ENCODE measurements at places on chromosomes 1 and 21. TPM values are rescaled to one million over a fixed set of nuclear protein-coding genes. Genes with fewer than 3 reads are reported as not detected.
A peak's percentile ranks its signal among the peaks of the same experiment; 100 is the strongest.

DNA sequence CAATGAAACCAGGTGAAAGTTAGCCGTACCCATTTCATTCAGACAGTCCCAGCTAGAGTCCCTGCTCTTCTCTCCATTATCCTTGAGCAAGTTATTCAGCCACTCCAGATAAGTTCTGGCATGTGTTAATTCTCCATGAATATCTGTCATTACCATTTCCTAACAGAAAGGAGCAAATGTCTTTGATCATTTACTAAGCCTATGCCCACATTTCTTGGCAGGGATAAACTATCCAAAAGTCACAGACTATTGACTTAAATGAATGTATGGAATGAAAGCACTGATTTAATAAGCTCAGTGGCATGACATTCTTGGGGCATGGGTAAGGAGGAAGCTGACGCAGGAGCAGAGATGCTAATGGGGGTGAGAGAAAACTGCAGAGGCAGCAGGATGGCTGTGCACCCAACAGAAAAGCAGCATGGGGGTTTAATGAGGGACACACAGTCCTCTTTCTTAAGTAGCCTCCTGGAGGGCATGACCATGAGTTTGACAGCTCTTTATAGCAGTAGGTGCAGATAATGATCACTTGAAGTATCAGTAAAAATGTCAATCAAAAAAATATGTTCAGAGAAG, 17.6 kb upstream of the DHCR24 start:
- DNase-seq: no peak

DNA sequence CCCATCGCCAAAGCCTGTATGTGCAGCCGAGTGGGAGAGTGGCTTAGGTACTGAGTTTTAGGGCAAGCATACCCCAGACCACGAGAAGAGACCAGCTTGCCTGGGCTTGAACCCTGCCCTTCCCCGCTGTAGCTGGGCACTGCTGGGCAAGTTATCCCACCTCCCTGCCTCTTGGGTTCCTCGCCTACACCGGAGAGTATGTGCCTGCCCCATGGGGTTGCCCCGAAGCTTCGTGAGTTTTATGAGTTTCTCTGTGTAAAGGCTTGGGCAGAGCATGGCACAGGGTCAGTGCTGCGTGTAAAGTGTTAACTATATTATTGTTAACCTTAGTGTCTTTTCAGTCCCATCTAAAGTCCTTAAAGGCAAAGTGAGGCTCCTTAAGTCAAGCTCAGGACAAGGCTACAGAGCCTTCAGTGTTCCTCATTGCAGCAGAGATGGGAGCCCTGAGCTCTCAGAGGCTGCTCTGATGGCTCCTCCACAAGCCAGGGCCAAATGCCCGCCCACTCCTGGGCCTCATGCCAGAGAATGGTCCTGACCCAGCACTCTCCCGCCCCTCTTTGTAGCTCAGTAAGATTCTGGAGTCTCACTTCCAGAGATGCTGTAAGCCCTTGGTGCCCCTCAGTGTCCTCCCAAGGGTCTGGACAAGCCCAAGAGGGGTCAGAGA, 37.0 kb upstream of the KCNA10 start:
- peak; percentile 3 for DNase-seq

DNA sequence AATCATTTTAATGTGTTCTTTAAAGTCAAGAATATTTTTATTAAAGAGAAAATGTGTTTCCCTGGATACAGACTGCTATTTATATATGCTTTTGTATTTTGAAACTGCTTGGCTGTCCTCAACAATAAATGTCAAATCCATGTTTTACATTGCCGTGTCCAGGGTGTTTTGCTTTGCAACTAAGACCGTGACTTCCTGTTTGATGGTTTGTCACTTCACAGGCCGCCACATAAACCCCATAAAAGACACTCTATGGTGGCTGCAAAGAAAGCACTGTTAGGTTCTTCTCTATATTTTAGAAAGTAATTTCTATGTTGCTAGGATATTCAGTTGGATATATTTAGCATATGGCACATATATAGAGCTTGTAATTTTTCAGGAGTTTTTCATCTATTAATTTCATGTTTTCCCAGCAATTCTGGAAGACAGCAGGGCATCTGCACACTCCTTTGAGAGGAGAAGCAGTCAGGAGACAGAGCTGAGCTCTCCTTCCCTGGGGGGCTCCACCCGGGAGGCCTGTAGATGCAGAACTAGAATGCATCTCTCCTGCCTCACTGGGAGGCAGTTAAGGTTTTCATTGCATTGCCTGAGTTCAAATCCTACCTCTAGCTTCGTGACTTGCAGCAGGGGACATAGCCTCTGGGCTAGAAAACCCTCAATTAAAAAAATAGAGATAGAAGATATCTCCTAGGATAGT, 33.1 kb downstream of the PRDM2 start:
- no peak for DNase-seq

DNA sequence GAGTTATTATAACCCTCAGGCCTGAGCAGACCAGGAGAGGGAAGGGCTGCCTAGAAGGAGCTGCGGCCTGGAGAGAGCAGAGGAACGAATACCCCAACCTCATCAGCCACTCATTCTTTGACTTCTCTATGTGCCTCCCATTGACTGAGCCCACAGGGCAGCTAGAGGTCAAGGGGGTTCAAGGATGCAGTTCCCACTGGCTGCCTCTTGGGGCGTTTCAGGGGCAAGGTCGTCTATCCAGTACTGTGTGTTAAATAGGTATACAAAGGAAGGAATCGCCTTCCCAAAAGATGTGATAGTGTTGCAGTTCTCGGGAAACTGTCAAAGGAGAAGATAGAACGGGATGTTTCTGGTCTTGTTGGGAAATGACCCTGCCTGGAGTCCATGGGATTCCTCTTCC, 250.6 kb downstream of the PRDM2 start:
- no peak for DNase-seq

- DNase-seq: no peak
Measured at GRCh38 chr21:36542312-36543101, 62.6 kb upstream of the CLDN14 start.

GRCh38 chr1:27372808-27373690, 1.6 kb downstream of the FCN3 start:
- no peak for DNase-seq

DNA sequence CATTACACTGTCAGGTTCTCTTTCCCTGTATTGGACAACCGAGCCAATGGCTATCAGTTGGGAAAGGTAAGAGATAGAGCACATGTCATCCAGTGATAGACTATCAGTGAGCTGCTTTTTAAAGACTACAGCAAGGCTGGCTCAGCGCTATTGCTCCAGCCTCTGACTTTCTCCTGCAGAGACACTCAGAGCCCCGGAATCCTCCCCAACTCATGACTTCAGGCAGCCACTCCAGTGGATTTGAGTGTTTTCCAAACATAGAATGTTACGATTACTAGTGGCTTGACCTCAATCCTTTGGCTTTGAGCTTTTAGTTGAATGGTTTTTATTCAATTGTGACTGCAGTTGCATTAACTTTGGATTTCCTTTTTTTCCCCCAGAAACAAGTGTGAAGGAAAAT, 331.9 kb downstream of the DISC1 start:
- DNase-seq: peak; percentile 43

DNA sequence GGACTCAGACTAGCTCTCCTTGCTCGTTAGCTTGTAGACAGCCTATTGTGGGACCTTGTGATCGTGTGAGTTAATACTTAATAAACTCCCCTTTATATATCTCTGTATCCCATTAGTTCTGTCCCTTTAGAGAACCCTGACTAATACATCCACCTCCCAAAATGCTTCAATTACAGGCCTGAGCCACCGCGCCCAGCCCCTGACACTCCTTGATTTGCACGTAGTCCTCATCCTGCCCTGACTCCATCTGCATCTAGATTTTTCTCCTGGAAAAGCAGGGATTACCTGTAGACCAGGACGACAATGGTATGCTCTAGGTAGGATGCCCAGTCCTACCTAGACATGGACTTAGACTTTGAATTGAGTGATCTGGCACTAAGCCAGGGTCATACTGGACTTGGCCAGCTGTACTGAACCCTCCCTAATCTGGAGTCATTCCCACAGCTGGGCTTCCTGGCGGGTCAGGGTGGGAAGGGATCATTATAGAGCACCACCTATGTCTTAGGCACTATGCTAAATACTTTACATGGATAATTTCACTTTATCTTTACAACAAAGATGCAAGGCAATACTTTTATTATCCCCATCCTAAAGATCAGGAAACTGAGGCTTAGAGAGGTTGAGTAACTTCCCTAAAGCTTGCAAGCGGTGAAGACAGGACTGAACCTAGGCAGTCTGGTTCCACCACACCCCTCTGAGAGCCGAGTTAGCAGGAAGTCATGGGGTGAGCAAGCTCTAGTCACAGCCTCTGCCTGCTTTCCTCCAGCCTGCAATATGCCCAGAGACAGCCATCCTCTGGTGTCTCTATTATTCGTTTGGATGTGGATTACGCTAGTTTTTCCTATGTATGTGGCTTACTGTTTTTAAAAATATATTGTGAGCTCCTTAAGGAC, 89.4 kb downstream of the DTL start:
- DNase-seq: no peak

- no peak for DNase-seq
Measured at GRCh38 chr1:97923811-97924210, 3.0 kb upstream of the DPYD start.

DNA sequence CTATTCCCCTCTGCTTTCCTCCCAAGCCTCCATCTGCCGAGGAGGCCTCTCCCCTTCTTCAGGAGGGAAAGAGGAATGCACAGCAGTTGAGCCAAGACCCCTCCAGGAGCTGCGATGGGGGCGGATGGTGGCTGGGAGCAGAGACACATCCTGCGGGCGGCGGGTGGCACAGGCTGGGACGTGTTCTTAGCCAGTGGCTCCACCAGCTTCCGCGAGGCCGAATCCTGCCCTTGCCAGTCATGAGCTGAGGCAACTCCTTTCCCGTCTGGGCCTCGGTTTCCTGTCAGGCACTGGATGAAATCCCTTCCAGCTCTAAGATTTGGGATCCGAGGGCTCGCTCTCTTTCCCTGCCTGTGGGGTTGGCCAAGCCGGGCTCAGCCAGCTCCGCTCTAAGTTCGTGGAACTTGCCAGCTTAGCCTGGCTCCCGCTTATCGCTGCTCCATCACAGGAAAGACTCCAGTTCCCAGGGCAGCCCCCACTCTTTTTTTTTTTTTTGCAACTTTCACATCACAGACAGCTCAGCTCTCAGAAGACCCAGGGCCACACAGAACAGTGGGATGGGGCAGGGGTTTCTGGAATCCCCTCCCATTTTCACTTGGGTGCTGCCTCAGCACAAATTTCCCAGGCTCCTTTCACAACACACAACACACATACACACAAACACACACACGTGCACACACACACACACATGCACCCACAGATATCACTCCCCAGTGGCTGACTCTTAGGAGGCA, 506 bp downstream of the MYOM3 start:
- no peak for DNase-seq

GRCh38 chr1:43550598-43551246, 20.0 kb downstream of the PTPRF start:
- DNase-seq: no peak

DNA sequence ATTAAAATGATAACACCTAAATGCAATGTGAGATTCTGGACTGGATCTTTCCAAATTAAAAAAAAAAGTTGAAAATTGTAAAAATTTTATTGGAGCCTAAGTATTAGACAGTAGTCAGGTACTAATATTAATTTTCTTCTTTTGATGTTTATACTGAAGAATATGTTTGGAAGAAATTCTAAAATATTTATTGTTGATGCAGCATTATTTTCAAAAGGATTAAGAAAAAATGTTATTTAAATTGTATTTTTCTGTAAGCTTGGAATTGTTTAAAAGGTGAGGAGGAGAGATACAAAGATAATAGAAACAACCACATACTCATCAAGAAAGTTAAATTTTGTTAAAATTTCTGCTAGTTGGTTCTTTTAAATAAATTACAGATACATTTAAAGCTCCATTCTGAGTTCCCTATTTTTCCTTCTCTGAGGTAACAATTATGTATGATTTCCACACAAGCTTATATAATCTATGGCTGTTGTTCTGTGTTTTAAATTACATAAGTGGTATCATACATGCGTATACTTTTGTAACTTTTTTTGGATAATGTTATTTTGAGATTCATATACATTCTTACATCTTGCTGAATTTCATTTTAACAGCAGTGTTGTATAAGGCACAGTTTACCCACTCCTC, 180.3 kb upstream of the RGS18 start:
- no peak for DNase-seq

- DNase-seq: no peak
Measured at GRCh38 chr1:162954824-162955223, 93.8 kb upstream of the CCDC190 start.

DNA sequence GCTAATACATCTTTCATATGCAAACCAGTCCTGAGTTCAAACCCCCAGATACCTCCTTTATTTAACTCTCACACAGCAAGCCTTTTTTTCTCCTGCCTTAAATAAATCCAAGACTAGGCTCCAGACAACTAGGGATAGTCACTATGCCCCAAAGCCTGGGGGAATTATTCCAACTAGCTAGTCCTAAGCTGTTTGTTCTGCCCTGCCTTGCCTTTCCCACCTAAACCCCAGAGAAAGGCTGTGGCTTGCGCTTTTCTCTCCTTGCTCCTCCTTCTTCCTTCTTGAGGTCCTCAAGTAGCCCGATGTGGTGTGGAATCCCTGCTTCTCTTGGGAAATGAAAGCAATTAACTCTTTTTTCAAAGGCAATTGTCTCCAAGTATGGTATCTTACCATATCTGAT, 31.8 kb downstream of the C1orf87 start:
- DNase-seq: no peak

- DNase-seq: no peak
Measured at GRCh38 chr1:57222801-57223200, 201.1 kb downstream of the DAB1 start.

DNA sequence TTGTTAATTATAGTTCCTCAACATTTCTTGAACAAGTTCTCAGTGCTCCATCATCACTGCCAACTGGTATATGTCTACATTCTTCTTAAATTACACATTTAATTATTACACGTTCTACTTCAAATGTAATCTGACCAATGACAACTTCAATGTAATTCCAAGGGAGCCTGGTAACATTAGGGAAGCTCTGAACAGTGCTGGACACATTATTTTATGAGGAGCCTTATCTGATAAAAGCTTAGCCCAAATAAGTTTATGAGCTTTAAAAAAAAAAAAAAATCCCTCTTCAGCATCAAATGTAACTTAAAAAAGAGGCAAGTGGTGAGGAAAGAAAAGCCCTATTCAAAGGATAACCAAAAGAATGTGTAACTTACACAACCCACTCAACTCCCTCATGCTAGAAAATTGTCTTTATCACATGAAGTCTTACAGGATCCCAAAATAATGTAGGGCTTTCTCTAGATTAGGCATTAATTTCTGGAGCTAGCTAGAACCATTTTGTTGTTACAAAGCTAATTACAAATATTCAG, 35.2 kb upstream of the ABCA4 start:
- no peak for DNase-seq

- DNase-seq: no peak
Measured at GRCh38 chr1:70717211-70717610, 306.1 kb downstream of the CTH start.

GRCh38 chr21:33825915-33826314, 89.7 kb downstream of the ATP5PO start:
- peak; percentile 72 for DNase-seq

Gene PLEKHN1
- total RNA-seq: 0.24 TPM

Gene CLDN17
- not detected for total RNA-seq

Gene C1orf226
- 1.0 TPM for total RNA-seq

Gene MIXL1
- not detected for total RNA-seq

Gene AGMAT
- 3.2 TPM for total RNA-seq

Gene LRRC71
- not detected for total RNA-seq

Gene HMCN1
- 0.05 TPM for total RNA-seq

Gene TTLL7
- 41.0 TPM for total RNA-seq

Data from myocyte (in vitro differentiated cells).